ENCODE measurements at places on chromosomes 2 and 18.

GRCh38 chr2:535222-535621 is 142.0 kb downstream of the TMEM18 start:
- DNase-seq: no peak

GRCh38 chr2:204706939-204707338 is 161.7 kb downstream of the PARD3B start:
- no peak for DNase-seq

DNA sequence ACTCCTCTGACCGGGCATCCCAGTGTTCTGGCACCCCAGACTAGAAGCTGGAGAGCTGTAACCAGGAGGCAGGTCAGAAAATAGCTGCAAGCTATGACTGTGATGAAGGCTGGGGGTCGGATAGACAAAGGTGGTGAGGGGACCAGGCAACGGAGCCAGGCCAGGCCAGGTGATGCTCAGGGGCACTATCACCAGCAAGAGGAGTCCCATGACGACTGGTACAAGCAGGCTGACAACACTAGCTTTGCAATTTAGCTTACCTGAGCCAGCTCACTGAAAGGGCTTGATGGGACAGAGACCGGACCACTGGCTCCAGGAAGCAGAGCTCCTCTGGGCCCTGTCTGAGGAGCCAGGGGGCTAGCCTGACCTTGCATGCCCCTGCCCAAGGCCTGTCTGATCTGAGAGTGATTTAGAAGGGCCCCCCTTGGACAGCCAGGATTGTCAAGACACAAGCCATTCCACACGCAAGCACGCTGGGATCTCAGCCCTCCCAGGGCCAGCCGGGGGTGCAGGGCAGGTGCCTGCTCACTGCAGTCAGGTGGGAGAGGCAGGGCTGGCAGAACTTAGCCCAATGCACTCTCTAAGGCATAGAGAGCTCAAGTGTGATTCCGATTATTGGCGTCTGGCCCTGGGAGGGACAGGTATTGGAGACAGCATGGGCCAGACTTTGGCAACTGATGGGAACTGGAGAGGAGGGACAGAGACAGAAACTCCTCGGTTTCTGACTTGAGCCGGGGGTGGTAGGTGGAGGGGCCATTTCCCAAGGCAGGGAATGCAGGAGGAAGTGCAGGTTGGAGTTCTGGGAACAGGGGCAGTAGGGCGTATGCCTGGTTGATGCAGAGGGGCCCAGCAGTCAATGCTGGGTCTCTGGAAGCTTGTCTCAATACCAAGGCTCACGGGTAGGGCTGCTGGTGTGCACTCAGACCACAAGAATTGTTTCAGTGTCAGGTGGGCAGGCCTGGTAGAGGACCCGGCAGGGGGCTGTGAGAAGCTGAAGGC is 47.7 kb downstream of the MYO7B start:
- no peak for DNase-seq

DNA sequence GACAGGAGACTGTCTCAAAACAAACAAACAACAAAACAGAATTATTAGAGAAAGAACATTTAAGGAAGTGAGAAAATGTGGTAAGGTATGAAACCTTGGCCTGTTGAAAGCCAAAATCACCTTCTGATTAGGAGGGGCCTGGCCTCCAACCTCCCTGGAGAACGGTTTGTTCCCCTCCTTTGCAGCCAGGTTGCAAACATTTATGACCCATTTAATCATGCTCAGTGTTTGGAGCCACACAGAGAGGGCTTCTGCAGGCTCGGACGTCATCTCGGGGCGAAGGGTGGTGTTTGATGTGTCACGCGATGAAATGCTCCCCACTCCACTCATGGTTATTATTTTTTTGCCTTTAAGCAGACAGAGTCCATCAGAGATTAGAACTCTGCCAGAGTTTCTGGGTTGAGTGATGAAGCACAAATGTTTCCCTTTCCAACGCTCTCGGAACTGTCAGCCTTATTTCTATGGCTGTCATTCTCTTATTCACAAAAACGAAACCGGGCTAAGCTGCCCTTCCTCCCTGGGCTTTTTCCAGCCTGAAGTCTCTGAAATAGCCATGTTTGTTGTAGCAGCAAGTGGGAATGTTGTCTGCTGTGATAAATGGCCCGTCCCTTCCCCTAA is 33.6 kb upstream of the ROCK2 start:
- DNase-seq: no peak

DNA sequence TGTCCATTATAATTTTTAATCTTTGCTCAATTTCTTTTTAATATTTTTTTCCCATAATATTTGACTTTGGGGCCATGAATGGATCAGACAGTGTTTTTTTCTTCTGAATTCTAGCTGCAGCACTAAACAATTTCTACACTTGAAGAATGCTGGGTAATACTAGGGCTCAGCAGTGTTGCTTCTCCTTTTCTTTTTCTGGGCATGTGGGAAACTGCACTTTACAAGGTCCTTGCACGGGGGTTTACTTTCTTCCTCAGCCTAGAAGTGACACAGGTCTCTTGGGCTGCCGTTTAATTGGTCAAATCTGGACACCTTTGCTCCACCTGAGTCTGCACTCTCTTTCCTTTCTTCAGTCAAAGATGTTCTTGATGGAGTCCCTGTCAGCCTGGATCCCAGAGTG is 135.4 kb upstream of the APCDD1 start:
- DNase-seq: no peak

- no peak for DNase-seq
Observed at GRCh38 chr2:3443506-3444084, 64.1 kb downstream of the TRAPPC12 start.

DNA sequence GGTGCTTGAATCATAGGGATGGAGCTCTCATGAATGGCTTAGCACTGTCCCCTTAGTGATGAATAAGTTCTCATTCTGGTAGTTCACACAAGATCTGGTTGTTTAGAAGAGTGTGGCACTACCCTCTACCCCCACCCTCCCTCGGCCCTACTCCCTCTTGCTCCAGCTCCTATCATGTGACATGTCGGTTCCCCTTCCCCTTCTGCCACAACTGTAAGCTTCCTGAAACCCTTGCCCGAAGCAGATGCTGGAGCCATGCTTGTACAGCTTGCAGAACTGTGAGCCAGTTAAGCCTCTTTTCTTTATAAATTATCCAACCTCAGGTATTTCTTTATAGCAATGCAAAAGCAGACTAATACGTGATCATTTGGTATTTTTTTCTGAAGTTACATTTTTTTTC is 1012.6 kb downstream of the BCL11A start:
- DNase-seq: no peak

DNA sequence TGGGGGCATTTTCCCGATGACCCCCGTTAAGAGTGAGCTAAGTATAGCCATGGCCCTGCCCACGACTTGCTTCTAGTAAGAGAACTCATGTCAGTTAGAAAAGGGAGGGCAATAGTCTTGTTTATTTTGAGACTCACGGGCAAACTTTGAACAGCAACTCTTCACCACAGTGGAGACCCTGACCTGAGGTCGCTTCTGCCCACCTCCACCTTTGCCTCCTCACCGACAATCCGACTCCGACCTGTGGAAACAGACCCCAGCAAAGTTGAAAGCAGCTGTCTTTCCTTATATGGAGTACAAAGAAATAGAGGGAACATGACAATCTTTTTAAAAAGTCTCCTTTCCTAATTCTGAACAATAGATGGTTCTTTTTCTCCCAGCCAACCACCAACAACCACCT is 155.0 kb upstream of the GCFC2 start:
- no peak for DNase-seq

DNA sequence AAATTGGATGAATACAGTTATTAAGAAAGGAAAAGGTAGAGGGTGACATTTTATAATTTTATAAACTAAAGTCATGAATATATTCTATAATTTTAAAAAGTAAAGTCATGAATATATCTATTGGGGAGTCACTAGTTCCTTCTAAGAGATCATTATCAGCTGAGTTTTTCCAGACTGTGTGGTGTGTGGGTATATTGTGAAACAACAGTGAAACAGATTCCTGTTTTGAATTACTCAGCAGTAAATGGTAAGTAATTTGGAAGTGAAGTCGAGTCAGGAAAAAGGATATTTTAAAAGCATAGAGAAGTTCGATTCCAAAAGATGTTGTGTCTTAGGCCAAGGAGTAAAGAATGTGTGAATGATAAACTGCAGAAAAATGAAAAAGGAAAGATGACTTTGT is 1018.2 kb upstream of the NXPH2 start:
- DNase-seq: no peak

- no peak for DNase-seq
Observed at GRCh38 chr18:42620657-42621056, 494.8 kb downstream of the RIT2 start.

DNA sequence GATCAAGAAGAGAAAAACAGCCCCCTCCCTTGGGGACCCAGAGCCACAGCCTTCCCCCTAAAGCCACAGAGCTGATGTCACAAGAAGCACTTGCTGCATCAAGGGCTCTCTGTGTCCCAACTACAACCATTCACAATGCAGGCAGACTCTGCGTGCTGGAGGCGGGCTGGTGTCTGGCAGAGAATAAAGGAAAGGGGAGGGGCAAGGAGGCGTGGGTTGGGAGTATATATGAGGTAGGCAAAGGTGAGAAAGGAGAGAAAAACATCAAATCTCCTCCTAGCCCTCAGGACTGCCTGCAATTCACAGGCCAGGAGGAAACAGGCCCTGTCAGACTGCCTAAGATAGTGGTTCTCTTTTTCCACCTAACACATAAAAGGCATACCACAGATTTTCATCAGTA is 48.8 kb upstream of the IHH start:
- no peak for DNase-seq
